Right forelimb (tissue), 1 donor: ENCODE measurements at places on chromosomes 11 and 22.

DNA sequence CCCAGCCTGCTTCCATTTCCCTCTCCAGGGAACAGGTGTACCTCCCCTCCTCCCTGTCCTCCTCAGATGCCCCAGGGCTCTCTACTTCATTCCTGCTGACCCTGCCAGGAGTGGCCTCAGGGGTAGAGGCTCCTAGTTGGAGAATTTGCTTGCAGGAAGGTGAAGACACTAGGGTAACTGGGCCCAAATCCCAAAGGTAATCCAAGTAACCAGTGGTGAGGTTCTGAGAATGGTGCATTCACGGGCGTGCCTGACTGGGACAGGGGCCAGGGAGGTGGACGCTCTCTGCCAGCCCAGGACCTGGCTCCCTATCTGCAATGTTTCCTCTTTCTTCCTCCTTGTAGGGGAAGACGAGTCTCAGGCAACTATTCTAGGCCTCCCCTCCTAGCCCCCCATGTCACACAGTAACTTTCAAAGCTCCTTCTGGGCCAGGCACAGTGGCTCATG, 2.9 kb downstream of the SLC35C1 start:
- DNase-seq, result no peak

- no peak for DNase-seq
These were observed 61.4 kb upstream of the ASPHD2 start for GRCh38 chr22:26367402-26368245.

DNA sequence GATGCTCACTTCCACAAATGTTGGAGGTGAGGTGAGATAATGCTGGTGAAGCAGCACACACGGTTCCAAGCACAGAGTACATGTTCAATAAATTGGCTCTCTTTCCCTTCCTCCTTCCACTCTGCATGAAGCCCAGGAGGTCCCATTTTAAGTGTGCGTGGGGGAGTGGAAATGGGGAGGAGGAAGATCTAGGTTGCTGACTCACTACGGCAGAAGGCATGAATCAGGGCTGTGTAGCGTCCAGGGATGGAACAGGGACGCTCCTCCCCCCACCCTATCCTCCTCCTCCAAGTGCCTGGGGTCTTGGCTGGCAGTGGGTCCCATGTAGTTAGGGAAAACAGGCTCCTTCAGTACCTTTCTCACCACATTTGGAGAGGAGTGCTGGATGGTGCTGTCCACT, 44.2 kb downstream of the TRIM66 start:
- DNase-seq, result no peak

DNA sequence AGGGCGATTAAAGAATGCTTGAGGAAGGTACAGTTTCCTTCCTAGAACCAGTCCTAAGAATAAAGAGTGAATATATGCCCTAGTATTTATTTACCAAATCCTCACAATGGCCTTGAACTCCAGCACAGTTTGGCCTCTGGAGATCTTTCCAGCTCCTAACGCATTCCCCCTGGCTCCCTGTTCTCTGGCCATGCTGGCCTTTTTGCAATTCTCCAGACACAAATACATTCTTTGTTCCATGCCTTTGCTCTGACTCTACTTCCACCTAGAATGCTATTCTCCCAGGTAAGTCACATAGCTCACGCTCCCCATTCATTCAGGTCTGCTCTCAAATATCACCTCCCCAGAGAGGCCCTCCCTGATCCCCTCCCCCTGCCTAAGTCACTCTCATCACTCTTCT, 3.7 kb upstream of the DGKZ start:
- no peak for DNase-seq

- DNase-seq, result no peak
These were observed 7.2 kb downstream of the ELFN2 start for GRCh38 chr22:37419969-37420685.

DNA sequence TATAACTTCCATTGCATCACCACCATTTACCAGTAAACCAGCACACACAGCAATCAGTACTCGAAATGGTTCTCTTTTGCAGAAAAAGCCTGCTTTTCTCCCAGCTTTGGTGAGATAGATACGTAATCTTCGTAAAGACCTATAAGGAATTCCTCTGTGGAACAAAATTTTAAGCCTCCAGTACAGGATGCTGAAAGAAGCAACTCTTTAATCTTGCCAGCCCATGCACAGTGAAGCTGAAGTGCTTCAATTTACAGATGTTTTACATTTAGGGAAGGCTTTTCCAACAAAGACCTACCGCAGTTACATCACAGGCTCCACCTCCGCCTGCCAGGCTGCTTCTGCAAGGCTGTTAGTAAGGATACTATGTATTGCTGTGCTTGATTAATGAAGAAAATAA, 1.9 kb downstream of the ELMOD1 start:
- no peak for DNase-seq

DNA sequence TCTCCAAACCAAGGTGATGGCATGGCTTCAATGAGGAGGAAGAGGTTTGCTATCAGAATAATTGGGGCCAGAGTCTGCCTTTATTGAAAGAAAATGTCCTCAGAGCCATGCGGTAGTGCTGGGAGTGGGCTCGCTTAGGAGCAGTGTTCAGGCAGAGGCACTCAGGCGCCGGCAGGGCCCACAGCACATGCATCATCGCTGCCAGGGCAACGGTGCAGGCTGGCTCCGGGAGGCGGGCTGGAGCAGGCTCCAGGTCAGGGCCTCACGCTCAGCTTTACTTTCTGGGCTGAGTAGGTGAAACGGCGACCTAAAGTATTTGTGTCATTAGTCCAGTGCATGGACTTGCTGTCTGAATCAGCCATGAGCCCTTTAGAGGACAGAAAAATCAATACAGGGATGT, 169.9 kb upstream of the CCDC90B start:
- no peak for DNase-seq

GRCh38 chr11:65786008-65786785, 666 bp upstream of the OVOL1 start:
- DNase-seq, result peak; percentile 50

DNA sequence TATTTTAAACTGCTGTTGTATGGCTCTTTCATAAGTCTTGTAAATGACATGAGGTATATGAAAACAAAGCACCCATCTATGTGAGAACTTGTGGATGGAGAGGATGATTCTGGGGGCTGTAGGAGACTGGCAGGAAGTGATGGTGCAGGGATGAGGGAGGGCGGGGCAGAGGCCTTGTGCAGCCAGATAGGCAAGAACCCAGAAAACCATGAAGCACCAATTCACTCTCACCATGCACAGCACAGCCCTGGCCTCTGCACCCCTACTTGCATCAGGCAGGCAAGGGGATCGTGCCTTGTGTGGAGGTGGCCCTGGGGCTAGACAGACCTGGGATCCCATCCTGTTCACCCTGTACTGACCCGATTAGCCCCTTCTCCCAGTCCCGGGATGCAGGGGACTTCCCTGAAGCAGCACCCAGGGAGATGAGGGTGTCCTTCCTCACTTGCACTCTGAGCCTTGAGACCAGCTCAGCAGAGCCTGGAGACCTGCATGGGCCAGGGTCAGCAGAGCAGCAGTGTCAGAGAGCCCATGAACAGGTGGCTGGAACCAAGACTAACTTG, 85.5 kb downstream of the MORC2 start:
- DNase-seq, result peak; percentile 37

DNA sequence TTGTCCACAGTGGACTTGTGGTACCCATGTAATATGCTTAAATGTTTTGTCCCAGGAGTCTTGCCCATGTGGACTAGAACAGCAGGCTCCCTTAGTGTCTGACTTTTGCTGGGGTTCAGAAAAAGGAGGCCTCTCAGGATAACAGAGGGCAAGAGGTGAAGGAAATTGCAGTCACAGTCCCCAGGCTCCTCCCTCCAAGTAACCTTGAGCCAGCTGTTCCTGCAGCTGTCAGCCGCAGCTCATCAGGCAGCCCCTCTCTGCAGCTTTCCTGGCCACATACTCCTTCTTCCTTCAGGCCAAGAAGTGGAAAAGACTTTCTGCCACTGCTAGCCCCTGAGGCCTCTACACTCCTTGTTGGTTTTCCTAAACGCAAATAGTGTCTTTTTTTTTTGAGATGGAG, 6.3 kb upstream of the MYO18B start:
- DNase-seq, result no peak

DNA sequence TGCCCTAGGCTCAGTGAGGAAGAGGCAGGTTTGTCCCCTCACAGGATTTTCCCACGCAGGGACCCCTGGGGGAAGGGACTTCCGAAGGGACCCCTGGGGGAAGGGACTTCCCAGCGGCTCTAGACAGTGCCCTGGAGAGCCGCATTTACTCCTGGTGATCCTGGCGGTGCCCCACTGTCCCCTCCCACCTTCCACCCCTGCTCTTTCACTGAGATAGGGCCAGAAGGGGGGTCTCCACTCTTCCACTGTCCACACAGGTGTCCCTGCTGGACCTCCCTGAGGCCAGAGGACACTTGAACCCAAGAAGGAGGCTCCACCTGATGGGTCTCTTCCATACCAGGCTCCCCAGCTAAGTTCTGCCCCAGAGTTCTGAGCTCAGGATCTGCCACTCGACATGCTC, 1333.9 kb downstream of the BRD1 start:
- DNase-seq, result no peak

DNA sequence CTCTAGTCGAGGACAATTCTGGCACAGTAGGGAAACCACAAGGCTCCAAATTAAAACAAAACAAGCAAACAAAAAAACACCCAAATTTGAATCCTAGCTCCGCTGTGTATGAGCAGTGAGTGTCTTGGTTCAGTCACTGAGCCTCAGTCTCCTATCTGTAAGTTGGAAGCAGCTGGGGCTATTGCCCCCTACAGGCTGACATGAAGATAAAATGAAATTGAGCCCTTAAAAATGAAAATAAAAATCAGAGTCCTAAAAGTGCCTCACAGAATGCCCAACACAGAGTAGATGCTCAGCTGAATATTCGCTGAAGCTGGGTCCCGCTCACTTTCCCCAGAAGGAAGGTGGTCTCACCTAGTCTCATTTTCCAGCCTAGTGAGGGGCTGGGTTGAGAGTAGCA, 65.2 kb downstream of the PDE2A start:
- DNase-seq, result no peak

DNA sequence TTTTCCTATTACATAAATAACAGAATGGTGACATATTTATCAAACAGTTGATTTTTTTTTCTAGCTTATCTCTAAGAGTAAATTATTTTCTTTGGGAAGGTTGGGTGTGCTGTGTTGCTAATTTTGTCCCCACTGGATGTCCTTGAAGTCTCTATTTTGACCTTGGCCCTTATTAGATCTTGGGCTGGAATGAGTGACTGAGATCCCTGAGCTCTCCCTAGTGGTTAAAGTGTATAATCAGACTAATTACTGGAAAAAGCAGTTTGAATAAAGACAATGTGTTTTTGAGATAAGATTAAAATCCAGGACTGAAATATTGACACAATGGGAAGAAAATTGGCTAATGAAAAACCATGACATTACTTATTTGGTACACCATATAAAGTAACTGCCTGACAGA, 56.1 kb downstream of the AASDHPPT start:
- DNase-seq, result no peak

DNA sequence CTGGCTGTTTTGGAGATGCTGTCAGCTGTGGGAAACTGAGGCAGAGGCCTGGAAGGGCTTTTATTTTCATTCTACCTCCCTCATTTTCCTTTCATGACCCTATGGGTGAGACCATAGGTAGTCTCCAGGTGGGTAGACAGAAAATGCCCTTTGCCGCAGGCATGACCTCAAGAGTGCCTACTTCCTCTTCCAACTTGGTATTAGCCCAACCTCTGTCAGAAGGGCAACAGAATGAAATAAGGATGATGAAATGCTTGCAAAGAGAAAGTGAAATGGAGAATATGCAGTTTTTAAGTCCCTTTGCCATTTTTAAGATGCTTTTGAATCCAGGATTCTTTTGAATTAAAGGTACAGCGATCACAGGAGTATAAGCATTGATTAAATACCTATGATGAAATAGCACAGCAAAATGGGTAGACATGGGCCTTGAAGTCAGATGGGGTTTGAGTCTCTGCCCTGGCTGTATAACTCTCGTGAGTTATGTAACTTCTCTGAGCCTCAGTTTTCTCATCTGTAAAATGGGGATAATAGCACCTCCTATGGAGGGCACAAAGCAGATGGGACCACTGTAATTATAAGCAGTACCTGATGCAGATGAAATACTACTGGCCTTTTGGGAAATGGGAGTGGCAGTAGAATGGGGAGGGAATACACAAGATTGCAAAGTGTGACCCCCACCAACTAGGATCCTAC, 3.7 kb downstream of the ASPHD2 start:
- no peak for DNase-seq

- no peak for DNase-seq
These were observed 349.8 kb upstream of the PITPNB start for GRCh38 chr22:28268850-28269249.

DNA sequence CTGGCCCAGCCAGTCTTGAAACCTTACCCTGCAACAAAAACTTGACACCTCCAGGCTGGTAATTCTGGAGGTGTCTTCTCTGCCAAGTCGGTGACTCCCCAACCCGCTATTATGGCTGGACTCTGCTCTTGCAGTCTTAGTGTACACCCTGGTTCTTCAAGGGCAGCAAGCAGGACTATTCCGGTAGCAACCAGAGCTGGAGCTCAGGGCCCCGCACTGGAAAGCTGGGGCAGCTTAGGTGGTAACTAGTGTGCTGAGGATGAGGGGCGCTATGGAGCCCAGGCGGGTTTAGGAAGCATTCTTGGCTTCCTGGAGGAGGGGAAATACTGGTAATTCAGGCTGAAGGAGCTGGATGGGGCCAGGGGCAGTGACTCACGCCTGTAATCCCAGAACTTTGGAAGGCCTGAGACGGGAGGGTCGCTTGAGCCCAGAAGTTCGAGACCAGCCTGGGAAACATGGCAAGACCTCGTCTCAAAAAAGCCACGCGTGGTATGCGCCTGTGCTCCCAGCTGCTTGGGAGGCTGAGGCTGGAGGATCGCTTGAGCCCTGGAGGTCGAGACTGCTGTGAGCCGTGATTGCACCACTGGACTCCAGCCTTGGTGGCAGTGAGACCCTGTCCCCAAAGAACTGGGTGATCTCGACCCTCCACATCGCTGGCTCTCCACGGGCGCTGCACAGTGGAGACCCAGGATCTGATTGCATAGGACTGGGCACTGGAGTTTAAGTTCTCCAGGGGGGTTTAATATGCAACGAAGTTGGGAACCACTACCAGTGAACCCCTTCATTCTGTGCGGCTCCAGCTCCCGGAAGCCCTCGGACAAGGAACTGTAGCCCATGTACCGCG, 10.6 kb upstream of the AIFM3 start:
- no peak for DNase-seq

DNA sequence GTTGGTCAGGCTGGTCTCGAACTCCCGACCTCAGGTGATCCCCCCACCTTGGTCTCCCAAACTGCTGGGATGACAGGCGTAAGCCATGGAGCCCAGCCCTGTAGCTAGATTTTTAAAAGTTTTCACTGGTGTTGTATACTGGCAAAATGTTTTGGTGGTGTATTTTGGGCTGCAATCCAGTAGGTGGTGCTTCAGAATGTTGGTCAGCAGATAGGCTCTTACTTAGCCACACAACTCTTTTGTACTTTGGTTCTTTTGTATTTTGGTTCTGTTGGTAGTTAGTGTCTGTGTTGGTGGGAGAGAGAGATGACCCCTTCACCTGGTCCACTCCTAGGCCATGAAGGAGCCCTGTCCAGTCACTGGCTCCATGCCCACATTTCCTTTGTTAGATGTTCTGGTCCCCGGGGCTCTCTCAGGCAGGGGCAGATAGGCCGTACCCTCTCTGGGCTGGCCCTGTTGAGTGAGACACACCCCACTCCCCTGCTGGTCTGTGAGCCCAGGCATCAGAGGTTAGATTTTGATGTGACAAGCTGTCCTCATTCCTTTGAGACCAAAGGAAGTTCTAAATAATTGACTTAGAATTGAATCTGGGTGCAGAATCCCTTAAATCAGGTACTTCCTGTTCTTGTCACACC, 123.8 kb downstream of the DDX10 start:
- no peak for DNase-seq
